ENCODE measurements at places on chromosomes 4 and X.

- no peak for DNase-seq
Measured at GRCh38 chr4:2366252-2367192, 51.9 kb downstream of the ZFYVE28 start.

GRCh38 chr4:10500776-10501175 is 43.5 kb upstream of the ZNF518B start:
- DNase-seq: no peak

- DNase-seq: no peak
Measured at GRCh38 chr4:30837131-30837539, 117.0 kb downstream of the PCDH7 start.

GRCh38 chr4:1381944-1382541 is 24.2 kb downstream of the NKX1-1 start:
- DNase-seq: no peak

GRCh38 chrX:41449615-41450014 is 2.5 kb downstream of the NYX start:
- no peak for DNase-seq

- no peak for DNase-seq
Measured at GRCh38 chr4:125486351-125486750, 171.6 kb downstream of the FAT4 start.

DNA sequence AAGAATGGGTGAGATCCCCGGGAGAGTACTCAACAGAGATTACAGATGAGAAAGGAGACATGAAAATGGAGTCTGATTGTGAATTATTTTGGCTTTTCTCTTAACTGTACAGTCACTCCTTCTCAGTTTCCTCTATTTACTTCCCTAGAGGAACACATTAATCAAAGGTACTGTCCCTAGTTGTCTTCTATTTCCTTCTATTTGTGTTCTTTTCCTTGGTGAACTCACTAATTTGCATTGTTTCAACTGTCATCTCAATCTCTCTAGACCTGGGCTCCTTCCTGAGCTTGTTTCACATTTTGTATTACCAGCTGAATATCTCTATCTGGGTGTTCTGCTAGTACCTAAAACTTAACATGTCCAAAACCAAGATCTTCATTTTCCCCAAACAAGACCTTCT is 59.8 kb downstream of the ABCB7 start:
- no peak for DNase-seq

DNA sequence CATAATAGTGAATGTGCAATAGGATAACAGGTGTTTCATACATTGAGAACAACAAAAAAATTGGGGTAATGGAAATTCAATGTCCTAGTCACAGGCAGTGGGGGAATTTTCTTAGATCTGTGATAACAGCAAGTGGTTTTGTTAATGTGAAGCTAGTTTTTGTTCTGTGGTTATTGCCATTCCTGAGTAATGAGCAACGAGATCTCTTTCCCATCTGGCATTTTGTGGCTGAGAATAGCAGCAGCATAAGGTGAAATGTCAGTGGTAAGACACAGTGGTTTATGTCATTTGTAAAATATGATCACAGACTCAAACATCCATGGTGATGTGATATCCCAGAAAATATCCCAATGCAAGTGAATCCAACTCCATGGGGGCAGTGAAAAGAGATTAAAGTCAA is 497.5 kb downstream of the KCNIP4 start:
- DNase-seq: no peak

- DNase-seq: no peak
Measured at GRCh38 chr4:55032788-55033187, 92.6 kb downstream of the KDR start.

GRCh38 chr4:140300271-140300970 is 73.0 kb upstream of the SCOC start:
- DNase-seq: no peak

- DNase-seq: no peak
Measured at GRCh38 chr4:16995451-16995850, 97.0 kb upstream of the LDB2 start.

GRCh38 chr4:34046580-34046979 is 2197.7 kb downstream of the ARAP2 start:
- DNase-seq: no peak

GRCh38 chrX:120308959-120309872 is 2.0 kb downstream of the TMEM255A start:
- peak; percentile 34 for DNase-seq

DNA sequence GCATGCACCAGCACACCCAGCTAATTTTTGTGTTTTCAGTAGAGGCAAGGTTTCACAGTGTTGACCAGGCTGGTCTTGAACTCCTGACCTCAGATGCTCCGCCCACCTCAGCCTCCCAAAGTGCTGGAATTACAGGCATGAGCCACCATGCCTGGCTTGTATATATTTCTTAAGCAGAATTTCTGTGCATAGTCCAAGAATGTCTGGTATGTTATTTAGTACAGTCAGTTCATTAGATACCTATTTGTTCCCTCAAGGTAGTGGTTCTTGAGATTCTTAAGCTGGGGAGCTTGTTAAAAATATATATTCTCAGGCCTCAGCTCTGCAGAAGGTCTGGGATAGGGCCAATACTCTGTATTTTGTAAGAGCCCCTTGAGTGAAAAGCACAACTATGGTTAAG is 4.6 kb upstream of the SERTM2 start:
- no peak for DNase-seq

DNA sequence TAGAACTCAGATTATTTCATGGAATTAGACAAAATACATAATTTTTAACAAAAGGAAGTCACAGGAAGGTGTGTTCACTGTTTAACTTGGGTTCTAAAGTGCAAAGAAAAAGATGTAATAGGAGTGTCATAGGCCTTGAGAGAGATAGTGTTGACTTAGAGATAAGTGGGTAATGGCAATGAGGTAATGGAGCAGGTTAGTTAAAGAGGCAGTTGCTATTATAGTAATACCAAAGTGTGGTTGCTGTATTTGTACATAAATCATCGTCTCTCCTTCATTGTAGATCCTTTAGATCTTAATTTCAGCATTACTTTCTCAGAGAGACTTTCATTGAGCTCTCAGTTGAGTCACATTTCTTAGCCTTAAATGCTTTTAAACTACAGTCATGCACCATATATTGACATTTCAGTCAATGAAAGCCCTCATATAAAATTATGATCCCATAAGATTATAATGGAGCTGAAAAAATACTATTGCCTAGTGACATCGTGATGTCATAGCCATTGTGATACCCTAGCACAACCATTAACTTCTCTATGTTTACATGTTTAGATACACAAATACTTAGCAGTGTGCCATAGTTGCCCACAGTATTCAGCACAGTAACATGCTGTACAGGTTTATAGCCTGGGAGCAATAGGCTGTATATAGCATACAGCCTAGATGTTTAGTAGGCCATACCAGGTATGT is 245.4 kb downstream of the ADGRL3 start:
- no peak for DNase-seq

DNA sequence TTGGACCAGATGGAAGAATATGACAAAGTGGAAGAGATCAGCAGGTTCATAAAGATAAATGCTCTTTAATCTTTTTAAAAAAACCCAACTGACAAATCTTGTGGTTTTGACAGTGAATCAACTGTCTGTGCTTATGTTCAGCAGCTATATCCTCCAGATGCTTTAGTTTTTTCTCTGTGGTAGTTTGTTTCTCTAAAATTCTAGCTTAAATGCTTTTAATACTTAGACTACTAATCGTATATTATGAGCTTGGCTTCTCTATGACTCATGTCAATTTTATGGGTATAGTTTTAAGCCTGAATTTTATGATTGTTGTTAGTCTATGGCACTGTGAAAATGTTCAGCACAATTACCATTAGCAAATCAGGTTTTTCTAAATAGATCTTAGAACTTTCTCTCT is 12.9 kb downstream of the HHIP start:
- DNase-seq: no peak

DNA sequence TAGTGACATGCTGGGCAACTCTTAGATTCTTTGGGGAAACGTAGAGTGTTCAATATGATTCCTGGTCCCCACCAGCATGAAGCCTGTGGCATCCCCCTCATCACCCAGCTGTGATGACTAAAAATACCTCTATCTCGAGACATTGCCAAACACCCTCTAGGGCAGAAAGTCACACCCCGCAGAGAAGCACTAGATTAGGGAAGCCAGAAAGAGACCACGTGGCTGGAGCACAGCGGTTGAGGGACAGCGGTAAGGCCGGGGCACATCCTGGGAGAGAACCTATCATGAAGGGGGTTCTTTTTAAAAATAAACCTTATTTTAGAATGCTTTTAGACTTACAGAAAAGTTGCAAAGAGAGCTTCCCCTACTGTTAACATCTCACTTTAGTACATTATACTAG is 11.0 kb downstream of the FAT1 start:
- no peak for DNase-seq

DNA sequence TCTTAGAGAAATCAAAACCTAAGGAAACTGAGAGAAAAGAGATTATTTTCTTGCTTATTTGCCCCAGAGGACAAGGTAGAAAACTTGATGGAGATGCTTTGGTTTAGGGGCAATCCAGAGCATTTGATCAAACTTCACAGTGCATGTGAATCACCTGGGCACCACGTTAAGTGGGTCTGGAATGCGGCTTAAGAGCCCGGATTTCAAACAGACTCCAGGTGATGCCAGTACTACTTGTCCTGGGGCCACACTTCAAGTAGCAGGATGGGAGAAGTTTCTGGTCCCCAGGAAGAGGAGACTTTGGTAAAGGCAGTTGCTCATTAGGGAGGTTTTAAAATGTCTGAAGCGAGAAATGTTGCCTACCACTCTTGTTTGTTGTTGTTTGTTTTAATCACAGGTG is 51.8 kb downstream of the PHOX2B start:
- no peak for DNase-seq

GRCh38 chr4:100828986-100829685 is 311.3 kb upstream of the EMCN start:
- DNase-seq: no peak

DNA sequence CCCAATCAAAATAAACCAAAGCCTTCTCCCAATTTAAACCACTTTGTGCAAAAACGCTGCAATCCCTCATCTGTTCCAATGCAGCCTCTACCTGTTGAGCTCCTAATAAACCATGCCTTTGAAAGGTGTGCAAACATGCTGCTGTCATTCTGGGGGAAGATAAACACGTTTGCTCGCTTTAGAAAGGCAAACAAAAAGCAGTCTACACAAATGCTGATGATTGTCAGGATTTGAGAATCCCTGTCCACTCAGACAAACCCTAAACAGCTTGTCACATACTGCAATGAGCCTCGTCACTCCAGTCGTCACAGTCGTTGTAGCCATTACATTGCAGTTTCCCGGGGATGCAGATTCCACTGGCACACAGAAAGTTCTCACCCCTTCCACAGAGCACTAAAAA is 145.2 kb downstream of the CORIN start:
- DNase-seq: no peak

DNA sequence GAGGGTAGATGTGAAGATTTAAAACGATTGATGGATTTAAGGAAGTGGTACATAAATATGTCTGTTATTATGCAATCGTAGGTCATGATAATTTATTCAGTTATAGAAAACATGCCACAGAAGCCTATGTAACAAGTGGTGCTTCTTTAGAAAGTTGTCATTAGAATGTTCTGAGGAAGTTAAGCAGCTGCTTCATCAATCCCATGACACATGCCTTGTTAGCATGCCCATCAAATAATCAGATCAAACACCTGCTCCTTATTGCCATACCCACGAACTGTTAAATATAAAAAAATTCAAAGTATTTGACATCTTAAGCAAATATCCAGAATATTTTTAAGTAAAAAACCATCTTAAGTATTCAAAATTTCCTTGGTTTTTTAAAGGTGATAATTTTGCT is 76.4 kb upstream of the MYOZ2 start:
- DNase-seq: no peak

GRCh38 chr4:178196751-178197374 is 754.6 kb upstream of the AGA start:
- DNase-seq: no peak

GRCh38 chr4:142339053-142339452 is 507.0 kb downstream of the INPP4B start:
- no peak for DNase-seq

Data from activated CD4-positive, alpha-beta T cell treated with anti-CD3 and anti-CD28 coated beads for 24 hours (primary cell).